ENCODE measurements at places on chromosomes 11 and 22.

GRCh38 chr22:48867891-48868290 is 959.8 kb downstream of the BRD1 start:
- no peak for DNase-seq

DNA sequence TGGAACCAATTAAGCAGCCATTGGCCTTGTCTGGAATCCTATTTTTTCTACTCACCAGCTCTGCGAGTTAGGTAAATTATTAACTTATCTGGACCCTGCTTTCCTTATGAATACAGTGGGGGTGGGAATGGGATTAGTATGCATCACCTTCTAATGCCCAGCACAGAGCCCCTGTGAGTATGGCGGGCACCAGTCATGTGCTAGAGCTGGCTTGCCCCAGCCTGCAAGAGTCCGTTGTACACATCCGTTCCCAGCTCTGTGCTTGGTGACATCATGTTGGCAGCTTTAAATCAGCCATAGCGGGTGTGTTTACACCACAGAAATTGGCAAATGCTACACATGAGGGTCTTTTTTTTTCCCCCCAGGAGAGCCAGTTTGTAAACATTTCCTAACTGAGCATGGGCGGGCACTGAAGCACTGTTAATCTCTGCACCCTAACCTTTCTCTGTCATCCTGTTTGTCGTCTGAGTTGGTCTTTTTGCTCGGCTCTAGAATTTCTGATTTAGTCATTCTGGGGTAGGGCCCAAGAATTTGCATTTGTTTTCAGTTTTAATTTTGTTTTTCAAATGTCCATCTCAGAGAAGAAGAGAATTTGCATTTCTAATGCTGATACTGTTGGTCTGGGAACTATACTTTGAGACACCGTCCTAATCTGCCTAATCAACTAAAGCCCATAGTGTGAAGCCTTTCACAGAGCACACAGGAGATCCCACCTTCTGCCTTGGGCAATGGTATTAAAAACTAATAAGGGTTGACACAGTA is 130.3 kb upstream of the TBCEL start:
- no peak for DNase-seq

GRCh38 chr22:50612528-50613221 is 12.1 kb downstream of the MAPK8IP2 start:
- no peak for DNase-seq

DNA sequence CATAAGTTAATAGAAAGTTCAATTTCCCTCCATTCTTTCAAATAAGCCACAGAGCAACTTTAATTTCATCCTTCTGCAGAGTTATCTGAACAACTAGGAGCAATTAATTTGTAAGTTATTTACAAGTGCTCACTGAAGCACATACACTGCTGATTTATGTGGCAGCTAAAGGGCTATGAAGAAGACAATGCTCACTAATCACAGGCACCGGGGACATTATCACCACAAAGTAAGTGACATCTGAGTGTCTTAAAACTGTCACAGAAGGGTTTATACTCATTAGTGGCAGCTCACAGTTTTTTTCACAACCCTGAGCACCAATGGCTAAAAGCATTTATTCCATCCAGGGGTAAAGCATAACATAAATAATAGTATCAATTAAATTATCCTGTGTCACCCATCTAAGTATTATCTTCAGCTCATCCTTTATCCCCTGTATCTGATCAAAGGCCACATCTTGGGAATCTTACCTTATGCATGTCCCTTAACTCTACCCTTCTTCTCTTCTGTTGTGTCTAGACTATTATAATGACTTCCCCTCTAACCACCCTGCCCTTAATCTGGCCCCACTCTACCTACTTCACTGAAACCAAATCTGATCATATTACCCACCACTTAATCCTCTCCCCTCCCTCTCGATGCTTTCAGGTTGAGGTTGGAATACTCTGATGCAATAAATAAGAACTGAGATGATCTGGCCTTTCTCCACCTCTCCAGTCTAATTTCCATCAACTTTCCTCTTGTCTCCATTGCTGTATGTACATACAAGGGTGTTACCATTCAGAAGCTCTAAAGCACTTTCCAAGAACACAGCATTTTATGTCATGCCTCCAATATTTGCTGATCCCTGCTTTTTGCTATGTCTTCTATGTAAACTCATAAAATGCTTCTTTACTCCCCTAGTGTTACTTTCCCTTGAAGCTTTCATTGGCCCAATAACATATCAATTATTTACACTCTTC is 252.7 kb downstream of the CASP12 start:
- no peak for DNase-seq

- DNase-seq = no peak
Measured at GRCh38 chr22:50695421-50696250, 23.0 kb downstream of the SHANK3 start.

- DNase-seq = no peak
Measured at GRCh38 chr11:91124363-91124762, 901.5 kb upstream of the CHORDC1 start.

- DNase-seq = peak; percentile 13
Measured at GRCh38 chr11:70650075-70650909, 252.0 kb downstream of the CTTN start.

GRCh38 chr11:72363112-72363511 is 71.2 kb downstream of the CLPB start:
- no peak for DNase-seq

- DNase-seq = no peak
Measured at GRCh38 chr11:124584681-124585372, 15.0 kb downstream of the OR8A1 start.

DNA sequence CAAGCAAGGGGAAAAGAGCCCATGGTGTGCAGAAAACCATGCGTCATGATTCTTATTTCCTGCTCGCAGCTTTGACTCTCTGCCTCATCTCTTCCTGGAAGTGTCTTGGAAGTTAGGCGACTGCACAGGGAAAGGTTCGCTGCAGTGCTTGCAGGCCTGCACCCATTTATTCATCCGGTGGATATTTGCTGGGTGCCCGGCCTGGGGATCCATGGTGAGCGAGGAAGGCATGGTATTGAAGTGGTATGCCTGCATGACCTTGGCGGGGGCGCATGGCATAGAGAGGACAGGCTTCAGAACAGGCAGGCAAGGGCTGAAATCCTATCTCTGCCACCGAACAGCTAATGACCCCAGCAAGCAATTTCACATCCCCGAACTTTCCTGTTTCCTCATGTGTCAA is 40.6 kb downstream of the FAM83F start:
- no peak for DNase-seq

- DNase-seq = no peak
Measured at GRCh38 chr11:73498343-73498742, 99.6 kb downstream of the FAM168A start.

GRCh38 chr22:28826921-28827320 is 26.6 kb upstream of the XBP1 start:
- DNase-seq = no peak

GRCh38 chr11:77377734-77378133 is 76.2 kb upstream of the GDPD4 start:
- no peak for DNase-seq

- DNase-seq = peak; percentile 55
Measured at GRCh38 chr22:46267431-46268279, at the start of gene TTC38. TSS of gene TTC38 (plus strand) at chr22:46268008. CDS start at chr22:46268040, 32 bp downstream.

GRCh38 chr22:40423310-40423688 is 52.9 kb downstream of the SGSM3 start:
- DNase-seq = no peak

DNA sequence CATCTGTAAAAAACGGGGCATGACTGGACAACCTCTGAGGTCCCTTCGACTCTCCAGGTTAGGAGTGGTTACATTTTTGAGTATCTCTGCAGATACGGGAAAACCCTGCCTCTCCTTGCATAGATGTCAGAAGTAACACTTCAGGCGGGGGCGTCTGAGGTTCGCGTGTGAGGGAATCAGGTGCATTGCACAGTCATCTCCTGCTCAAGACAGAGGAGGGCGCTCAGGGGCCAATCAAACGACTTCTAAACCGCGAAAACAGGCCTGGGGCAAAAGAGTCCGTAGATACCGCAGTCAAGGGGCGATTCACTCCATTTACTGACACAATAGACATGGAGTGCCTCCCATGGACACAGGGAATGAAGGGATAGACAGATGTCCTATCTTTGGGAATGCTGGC is 31.7 kb downstream of the KIRREL3 start:
- no peak for DNase-seq

GRCh38 chr11:112345706-112346105 is 85.0 kb upstream of the PLET1 start:
- DNase-seq = no peak

DNA sequence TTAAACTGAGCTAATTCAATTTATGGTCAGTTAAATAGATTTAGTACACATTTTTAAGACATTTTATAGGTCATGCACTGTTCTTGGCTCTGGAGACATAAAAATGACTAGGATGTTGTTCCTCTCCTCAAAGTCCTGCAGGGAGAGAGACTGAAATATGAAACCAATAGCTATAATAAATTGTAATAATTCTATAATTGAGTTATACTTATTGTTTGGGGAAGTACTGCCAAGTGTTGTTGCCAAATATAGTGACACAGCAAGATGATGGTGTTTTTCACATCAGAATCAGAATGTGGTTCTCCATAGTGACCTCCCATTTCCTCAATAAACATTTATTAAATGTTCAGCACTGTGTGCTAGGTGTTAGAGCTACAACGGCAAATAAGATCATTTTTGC is 470.6 kb downstream of the NTM start:
- DNase-seq = no peak

DNA sequence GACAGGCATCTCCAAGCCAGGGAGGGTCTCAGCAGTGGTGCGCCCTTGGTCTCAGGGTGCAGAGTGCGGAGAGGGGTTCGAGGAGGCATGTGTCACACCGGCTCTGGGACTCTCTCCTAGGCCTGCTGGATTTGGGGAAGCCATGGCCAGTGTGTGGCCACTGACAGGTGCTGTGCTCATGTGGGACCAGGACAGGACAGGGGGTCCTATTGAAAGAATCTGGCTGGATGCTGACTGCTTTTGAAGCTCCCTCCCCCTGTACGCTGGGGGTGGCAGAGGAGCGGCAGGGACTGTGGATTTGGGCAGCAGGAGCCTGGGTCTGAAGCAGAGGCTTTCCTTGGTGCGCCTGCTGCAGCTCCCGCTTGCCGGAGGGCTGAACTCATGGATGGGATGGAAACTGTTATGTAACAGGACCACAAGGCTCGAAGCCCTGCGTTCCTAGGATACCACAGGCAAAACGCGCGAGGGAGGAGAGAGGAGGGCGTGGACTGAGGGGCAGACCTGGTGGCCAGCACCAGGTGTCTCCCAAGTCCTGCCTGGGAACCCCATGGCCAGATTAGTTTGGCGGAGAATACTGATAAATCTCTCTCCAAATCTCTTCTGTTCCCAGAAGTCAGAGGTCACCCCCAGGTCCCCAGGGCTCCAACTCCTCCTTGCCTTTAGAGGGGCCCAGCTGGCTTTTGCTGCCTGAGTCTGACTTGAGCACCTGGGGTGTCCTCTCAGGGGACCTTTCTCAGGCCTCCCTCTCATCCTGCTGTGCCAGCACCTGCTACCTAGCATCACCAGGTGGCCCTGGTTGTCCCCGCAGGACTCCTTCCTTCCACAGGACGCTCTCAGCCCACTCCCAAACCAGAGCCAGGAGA is 13.8 kb upstream of the TEF start:
- no peak for DNase-seq

- DNase-seq = no peak
Measured at GRCh38 chr11:30314625-30315024, 8.3 kb upstream of the ARL14EP start.

GRCh38 chr11:12924650-12925049 is 84.5 kb upstream of the RASSF10 start:
- DNase-seq = no peak

DNA sequence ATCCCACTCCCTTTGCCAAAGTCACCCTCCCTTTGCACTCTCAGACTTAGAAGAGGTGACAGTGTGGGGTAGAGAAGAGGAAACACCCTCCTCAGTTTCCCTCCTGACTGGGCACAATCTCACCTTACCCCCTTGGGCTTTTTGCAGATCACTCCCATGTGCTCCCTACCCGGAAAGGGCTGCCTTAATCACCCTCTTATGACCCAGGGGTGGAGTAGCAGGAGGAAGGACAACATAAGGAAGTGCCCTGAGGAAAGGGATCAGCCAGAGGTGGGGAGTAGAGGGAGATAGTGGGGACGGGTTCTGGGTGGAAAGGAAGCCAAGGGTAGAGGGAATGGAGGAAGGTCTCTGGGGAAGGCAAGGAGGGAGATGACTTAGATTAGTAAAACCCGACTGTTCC is 52.0 kb downstream of the NRXN2 start:
- DNase-seq = no peak

GRCh38 chr22:29626497-29627195 is 23.2 kb downstream of the NF2 start:
- DNase-seq = peak; percentile 85

All from fibroblast of the conjunctiva (primary cell).